ENCODE measurements at places on chromosomes 5 and 9.

GRCh38 chr5:160938532-160938931 lies 86.5 kb upstream of the ATP10B start:
- DNase-seq, result peak; percentile 29

GRCh38 chr5:156515121-156515520 lies 188.2 kb downstream of the SGCD start:
- no peak for DNase-seq

- DNase-seq, result no peak
Observed at GRCh38 chr9:87157366-87158031, 210.2 kb upstream of the GAS1 start.

DNA sequence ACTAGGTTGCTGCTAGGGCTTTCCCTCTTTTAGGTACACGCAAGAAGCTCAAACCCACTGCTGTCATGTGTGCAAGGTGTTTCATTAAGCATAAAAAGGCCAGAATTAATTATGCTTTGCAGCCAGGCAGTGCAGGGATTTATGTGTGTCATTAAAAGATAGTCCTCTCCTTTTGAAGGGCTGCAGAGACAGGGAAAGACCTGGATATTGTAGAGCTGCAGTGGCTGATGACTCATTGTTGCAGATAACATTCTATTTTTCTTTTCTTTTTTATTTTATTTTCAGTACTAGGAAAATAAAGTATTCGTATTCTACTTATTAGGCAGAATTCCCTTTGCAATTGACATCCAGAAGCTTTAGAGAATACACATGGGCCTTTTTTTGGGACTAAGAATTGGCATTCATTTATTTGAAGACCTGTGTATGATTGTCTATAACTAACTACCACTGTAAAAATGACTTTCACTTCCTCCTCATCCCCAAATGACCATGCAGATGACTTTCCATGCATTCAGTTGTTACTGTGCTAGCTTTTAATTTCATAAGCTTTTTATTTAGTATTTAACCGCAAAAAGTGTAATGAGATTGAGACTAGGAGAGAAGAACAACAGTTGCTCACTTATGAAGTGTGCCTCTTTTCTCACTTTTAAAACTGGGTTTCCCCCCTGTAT lies 113.0 kb downstream of the PAM start:
- DNase-seq, result no peak

- DNase-seq, result no peak
Observed at GRCh38 chr9:14301006-14301405, 12.9 kb downstream of the NFIB start.

DNA sequence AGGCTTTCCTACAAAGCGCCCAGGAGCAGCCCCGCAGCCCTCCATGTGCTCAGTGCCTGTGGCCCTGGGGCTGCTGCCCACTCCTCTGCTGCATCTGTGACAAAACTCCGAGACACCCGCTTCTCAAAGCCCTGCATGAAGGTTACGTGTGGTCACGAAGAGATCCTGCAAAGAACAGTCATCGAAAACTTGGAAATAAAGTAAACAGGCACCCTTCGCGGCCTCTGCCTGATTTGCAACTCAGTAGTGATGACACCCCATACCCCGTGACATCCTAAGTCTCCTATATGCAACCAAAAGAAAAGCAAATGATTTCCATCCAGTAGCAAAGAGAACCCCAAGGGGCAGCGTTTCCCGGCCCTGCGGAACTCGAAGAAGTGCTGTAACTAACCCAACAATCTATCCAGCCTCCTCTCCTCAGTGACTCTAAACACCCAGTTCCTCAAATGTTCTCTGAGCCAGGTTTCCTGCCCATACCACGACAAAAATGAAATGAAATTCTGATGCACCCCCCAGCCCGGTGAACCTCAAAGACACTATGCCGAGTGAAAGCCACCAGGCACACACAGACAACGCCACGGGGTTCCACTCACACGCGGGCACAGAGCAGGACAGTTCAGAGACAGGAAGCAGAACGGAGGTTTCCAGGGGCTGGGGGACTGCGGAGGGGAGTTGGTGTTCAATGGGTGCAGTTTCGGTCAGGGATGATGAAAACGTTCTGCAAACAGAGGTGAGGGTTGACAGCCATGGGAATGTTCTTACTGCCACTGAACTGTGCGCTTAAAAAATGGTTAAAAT lies 19.0 kb downstream of the NACC2 start:
- DNase-seq, result no peak

GRCh38 chr9:36029765-36030528 lies 6.8 kb upstream of the RECK start:
- DNase-seq, result no peak

- DNase-seq, result no peak
Observed at GRCh38 chr5:128487041-128487440, 51.0 kb downstream of the FBN2 start.

GRCh38 chr5:137128012-137128411 lies 371.1 kb downstream of the SPOCK1 start:
- DNase-seq, result no peak

DNA sequence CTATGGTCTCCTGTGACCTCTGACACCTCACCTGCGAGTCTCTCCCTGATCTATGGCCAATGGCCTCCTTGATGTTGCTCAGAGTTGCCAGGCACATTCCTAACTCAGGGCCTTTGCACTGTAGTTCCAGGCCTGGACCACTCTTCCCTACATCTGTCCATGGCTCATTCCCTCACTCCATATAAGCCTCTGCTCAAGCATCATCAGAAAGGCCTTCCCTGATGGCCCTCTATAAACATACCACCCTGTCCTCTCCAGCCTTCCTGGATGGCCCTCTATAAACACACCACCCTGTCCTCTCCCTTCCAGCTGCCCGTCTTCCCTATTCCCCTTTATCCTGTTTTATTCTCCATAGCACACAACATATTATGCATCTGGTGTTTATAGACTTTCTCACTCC lies 102.8 kb downstream of the GTF3C4 start:
- DNase-seq, result no peak

DNA sequence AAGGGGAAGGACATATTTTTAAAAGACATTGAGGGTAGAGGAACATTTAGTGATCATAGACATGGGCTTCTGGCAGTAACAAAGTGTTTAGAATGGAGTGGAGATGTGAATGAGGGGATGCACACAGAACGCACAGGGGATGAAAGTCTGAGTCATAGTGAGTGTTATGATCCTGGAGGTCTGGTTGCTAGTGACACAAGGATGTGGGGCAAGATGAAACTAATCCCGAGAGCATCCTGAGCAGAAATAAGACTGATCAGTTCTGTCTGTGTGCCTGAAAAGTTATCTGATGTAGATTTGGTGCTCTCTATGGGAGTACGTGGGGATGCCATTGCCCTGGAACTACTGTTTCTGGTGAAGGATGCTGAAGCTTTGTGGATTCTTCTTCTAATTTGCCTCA lies 141.1 kb downstream of the CHSY3 start:
- DNase-seq, result no peak

DNA sequence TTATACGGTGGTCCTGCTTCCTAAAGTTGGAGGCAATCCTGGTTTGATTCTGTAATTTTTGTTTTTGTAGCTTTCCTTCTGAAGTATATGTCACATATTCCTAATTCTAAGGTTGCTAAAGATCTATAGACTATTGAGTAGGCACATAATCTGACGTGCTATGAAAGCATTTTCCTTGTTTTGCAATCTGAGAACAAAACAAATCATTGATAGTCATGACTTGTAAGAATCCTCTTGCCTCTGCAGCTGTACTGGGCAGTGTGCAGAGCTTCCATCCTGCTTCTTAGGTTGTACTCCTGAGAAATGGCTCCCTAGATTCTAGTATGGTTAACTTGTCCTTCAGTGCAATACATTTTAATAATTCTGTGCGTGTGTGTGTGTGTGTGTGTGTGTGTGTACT lies 35.4 kb downstream of the SEMA6A start:
- DNase-seq, result no peak

DNA sequence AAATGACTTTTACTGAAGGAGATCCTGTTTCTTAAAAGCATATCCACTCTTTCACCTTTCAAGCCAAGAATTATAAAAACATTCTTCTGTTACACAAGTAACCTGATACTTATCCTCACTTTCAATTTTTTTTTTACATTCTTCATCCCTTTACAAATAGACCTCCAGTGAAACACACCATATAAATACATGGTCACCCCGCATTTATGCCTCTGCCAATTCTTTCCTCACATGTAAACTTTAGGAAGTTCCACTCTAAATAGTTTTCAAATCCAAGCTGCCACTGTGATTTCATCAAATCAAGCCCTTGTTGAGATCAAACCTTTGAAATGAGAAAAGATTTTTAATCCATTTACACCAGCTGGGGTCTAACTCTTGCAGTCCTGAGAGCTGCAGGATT lies 40.0 kb downstream of the GAS1 start:
- DNase-seq, result no peak

- DNase-seq, result no peak
Observed at GRCh38 chr5:135204151-135204600, 170.1 kb upstream of the PITX1 start.

DNA sequence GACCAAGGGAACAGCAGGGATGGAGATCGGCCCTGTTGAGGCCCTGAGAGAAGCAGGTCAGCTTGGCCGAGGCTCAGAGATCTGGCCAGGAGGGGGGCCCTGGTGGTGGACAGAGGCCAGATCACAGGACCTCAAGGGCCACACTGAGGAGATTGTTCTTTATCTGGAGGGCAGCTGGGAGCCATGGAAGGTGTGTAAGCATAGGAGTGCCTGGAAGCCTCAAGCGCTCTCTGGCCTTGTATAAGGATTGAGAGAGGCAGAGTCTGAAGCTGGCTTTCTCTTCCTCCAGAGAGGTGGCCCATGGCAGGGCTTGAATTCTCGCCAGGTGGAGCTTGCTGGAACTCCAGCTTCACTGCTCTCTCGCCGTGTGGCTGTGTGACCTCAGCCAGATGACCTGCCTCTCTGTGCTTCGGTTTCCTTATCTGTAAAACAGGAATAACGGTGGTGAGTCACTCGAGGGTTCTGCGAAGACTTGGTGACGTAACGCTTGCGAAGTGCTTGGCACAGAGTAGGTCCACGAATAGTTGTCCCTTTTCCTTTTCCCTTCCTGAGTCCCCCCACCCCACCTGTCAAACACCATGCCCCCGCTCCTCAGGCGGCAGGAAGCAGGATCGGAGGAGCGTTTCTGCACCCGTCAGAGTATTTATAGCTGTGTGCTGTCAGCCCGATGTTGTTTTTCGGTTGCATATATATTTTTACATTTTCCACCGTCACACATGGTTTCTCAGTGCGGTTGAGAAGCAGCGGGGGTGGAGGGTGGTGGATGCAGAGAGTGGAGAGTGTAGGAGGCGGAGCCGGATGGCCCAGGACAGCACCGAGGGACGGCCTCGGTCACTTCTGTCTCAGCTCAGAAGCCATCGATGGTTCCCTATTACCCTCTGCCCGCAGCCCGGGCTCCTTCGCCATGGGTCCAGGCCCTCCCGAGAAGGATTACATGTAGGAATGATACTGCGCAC lies 17.0 kb upstream of the CRB2 start:
- no peak for DNase-seq

DNA sequence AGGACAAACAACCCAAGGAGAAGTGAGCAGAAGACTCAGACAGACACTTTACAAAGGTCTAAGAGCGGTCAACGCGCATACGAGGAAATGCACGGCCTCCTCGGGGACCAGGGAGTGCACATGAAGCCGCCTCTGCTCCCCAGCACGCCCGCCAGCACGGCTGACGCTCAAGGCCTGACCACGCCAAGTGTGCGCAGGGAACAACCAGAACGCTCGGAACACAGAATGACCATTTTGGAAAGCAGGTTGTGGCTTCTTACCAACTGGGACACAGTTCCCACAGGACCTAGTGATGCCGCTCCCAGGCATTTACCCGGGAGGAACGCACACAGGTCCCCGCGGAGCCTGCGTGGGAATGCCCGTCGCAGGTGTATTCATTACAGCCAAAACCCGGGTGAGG lies 191.5 kb upstream of the PPP1R26 start:
- DNase-seq, result no peak

GRCh38 chr9:13013991-13014883 lies 239.4 kb downstream of the LURAP1L start:
- DNase-seq, result no peak
